NCI-H187 treated with DMSO at 0.1 percent for 48 hours (cell line): ENCODE measurements at places on chromosomes 7 and 10.

DNA sequence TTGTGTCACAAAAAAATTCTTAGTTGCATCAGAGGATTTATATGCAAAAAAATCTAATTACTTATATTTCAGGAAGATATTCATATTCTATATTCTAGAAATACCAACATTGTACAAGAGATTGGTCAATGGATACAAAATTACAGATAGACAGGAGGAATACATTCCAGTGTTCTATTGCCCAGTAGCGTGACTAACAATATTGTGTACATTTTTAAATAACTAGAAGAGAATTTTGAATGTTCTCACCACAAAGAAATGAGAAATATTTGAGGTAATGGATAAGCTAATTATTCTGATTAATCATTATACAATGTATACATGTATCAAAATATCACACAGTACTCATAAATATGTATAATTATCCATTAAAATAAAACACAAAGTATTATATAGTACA, 253.3 kb downstream of the IPMK start:
- DNase-seq: no peak

DNA sequence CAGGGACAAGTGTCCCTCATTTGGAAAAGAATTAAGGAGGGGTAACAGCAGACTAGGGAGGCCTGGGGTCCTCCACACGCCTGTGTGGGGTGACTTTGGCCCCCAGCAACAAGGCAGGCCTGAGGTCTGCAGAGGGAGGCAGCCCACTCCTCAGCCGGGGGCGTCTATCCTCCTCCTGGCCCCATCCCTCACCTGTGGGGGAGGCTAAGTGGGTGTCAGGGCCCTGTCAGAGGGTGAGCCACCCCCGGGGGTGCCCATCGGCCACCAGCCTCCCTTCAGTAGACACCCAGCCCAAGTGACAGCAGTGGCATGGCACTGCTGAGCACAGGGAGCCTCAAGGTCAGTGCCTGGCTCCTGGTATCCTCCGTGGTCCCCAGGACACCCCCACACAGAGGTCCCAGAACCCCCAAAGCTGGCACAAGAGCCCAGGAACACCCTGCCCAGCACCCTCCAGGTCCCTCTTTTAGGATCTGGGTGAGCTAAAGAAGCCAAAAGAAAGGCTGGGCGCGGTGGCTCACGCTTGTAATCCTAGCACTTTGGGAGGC, 693 bp upstream of the FXYD4 start:
- DNase-seq: no peak

DNA sequence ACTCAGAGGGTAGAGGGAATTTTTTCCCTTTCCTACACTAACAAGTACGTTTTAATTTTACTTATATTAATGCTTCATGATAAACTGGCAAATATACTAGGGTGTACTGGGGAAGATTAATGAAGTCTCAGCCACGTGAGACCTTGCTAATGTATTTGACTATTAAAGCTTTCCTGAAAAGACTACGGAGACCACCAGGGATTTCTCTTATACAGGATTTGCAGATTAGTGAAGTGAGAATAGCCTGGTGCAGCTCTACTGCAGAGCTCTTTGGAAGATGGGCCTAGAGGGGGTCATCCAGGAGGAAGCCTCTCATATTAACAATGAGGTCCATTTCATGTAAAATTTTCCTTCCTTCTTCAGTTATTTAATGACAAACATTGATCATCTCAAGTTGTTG, 379.0 kb downstream of the SORCS1 start:
- no peak for DNase-seq

- no peak for DNase-seq
Observed at GRCh38 chr7:151775547-151776443, 101.1 kb downstream of the PRKAG2 start.

GRCh38 chr10:91022390-91022789, 101.5 kb upstream of the ANKRD1 start:
- peak; percentile 4 for DNase-seq

GRCh38 chr7:133023370-133024071, 58.4 kb downstream of the CHCHD3 start:
- DNase-seq: no peak

- no peak for DNase-seq
Observed at GRCh38 chr7:297611-298374, 7.8 kb downstream of the FOXL3 start.
